ENCODE measurements at places on chromosomes 6 and 20.
A peak's percentile ranks its signal among the peaks of the same experiment; 100 is the strongest.

DNA sequence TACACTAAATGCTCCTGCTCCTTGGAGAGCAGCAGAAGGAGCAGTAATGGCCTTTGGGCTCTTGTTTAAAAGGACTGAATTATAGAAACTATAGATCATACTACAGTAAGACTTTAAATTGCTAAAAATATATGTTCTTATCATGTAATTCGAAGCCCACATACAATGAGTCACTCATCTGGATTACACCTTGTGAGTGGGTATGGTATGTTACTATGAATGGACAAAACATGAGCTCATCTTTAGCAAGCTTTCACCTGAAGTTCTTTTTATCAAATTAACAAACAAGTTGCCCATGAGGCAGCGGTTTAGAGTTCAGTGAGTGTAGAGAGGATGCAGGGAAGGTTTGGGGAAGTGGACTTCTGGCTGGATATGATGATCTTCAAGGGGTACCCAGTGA, 114.4 kb upstream of the CCN2 start:
- no peak for DNase-seq

DNA sequence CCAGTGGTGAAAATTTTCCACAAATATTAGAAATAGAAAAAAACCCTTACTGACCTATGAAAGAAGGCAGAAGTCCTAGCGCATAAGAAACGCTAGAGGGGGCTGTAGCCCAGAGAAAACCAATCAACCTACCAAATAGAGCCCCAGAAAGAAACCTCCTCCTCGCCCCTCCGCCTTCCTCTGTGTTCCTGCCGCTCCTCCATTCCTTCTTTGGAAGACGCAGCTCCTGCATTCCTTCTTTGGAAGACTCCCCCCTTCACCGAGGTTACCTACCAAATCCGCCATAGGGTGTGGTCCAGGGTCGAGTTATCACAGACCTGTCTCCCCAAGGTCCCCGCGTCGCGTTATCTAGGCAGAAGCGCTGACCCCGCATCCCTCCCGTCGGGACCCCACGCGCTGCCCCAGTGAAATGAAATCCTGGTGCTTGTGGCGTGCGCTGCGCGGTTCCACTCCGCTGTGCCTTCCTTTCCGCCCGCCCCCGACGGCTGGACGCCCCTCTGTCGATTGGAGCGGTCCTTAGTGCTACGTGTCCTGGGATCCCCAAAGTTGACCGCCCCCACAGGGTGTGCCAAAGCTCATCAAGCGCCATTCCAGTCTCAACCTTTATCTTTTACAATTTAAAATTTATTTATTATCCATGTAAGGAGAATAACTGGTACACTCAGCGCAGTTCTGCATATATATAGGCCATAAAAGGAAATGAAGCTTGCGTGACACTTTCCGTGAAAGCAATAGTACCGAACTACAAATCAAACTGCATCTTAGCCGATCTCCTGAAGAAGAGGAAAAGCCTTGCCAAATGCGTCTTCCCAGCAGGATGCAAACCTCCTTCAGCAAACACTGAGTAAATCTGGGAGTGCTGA, 13.0 kb downstream of the RPP21 start:
- DNase-seq = peak; percentile 46

GRCh38 chr6:144315981-144316861, 31.1 kb downstream of the UTRN start:
- DNase-seq = no peak

DNA sequence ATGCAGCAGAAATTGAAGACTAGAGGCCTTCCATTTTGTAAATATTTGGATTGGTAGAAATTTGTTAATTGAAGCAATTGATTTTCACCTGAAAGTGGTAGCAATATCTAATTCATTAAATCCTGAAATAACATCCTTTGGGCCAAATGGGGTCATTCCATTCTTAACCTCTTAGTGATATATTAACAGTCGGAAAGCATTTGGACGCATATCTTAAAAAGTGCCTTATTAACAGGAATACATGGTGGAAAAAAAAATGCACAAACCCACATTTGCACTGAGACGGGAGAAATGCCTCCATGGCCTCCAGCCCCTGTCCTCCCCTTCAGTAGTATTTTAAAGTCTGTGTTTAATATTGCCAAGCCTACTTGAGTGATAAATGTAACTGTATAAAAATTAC, 205.5 kb downstream of the TFAP2B start:
- no peak for DNase-seq

Data from memory B cell (primary cell).